ENCODE measurements at places on chromosomes 6 and 20. TPM values are rescaled to one million over a fixed set of nuclear protein-coding genes. Genes with fewer than 3 reads are reported as not detected.

TPBG gene
- 5.8 TPM for polyA plus RNA-seq

SLC2A10 gene
- 3.7 TPM for polyA plus RNA-seq

RUNX2 gene
- polyA plus RNA-seq, result 2.3 TPM

APOM gene
- polyA plus RNA-seq, result 154 TPM

- DNase-seq, result peak; percentile 67
These were observed 7.4 kb upstream of the SLC12A5 start for GRCh38 chr20:46021361-46022359.

GRCh38 chr6:15615802-15616201 is 47.0 kb downstream of the DTNBP1 start:
- no peak for DNase-seq

GRCh38 chr6:37209461-37210205 is 39.7 kb downstream of the PIM1 start:
- peak; percentile 31 for DNase-seq

DNA sequence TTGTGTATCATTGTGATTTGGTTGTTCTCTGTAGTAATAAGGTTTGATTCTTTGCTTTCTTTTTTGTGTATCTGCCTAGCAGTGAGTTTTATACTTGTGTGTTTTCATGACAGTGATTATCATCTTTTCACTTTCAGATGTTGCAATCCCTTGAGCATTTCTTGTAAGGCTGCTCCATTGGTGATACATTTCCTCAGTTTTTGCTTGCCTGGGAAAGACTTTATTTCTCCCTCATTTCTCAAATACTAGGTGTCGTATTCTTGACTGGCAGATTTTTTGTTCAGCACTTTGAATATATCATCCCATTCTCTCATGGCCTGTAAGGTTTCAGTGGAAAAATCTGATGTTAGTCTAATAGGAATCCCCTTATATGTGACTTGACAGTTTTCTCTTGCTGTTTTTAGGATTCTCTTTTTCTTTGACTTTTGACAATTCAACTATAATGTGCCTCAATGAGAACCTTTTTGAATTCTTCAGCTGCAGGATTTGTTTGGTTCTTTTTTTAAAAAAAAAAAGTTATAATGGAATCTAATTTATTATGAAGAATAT is 31.1 kb upstream of the NUP153 start:
- DNase-seq, result no peak
